ENCODE measurements at places on chromosomes 16 and 17.

- no peak for DNase-seq
Observed at GRCh38 chr17:48282303-48282702, 147.7 kb downstream of the SKAP1 start.

- DNase-seq, result no peak
Observed at GRCh38 chr16:735982-736453, 4.8 kb downstream of the CIAO3 start.

DNA sequence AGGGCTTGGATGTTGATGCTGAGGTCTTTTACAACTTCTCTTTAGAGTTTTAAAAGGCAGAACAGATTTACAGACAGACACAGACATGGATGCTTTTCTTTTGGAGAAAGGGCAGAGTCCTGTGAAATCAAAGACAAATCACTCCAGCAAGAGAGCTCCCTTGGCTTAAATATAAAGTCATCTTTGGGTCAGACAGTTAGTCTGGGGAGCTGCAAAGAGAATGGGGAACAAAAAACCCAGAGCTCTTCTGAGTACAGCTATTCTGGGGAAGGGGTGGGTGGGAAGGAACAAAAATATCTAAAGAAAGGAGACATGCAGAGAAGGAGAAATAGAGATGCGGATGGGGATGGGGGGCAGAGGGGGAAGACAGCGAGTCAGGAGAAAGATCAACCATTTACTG, 266.6 kb downstream of the XYLT1 start:
- DNase-seq, result peak; percentile 59

GRCh38 chr17:40349895-40350688, 14.4 kb downstream of the GJD3 start:
- DNase-seq, result no peak

- no peak for DNase-seq
Observed at GRCh38 chr16:11078812-11079459, 134.6 kb downstream of the CLEC16A start.

DNA sequence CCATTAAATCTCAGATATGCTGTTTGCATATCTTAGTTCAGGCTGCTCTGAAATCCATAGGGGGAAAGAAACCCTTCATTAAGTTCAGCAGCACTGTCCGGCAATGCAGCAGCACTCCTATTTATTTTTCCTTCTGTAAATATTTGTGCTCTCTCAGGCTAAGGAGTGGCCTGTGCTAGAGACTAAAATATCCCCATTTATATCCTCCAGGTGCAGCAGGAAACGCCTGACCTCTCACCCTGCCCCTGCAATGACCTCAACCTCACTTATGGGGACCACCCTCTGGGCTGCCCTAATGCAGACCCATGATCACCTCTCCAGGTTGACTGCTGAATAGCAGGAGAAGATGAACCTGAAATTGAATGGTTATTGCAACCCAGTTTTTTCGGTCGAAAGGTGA, 165.0 kb upstream of the ELAC2 start:
- DNase-seq, result no peak

- DNase-seq, result no peak
Observed at GRCh38 chr16:26643519-26643918, 423.2 kb upstream of the C16orf82 start.

DNA sequence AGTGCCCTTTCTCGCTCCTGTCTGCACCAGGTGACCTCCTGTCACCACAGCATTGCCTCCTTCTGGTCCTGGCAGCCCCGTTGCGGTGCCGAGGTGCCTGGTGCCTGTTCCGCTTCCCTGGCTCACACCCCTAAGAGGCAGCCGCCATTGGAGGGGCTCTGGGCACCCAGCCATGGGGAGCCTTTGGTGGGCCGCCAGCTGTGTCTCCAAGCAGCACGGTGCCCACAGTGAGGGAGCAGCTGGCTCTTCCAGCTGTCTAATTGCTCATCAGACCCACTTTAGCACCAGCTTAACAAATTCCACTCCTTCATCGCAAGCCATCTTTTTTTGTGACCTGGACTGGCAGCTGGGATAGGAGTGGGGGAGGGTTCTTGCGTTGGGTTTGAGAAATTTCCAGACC, 276.1 kb downstream of the SNX29 start:
- DNase-seq, result no peak

GRCh38 chr16:63983401-63983800, 1138.5 kb downstream of the CDH11 start:
- DNase-seq, result no peak

DNA sequence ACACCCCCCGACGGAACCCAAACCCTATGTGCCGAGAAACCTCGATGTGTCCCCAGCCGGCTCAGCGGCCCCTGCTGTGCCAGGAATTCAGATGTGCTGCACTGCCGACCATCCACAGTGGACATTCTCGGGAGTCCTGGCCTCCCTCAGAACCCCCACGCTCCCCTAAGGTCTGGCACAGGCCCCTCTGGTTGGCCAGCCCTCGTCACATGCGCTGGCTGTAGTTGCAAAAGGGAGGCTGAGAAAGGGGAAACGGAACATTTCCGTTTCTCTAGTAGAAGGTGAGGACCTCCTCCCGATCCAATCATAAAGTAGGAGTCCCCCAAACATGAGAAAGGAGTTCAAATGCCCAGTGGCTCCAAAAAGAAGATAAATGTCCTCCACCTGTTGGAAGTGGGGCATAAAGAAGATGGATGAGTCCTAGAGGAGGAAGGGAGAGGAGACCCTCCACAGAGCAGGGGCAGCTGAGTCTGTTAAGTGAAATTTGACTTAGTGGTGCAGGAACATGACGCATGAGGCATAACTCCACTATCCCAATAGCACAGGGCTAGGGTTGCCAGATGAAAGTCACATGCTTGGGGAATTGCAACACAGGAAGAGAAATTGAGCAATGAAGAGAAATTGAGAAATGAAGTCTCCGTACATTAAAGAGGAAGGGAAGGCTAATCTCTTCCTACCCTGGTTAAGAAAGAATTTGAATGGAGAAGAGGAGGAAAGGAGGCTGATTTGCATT, 49.3 kb upstream of the WSB1 start:
- peak; percentile 90 for DNase-seq

GRCh38 chr16:534856-535445, 7.4 kb downstream of the CAPN15 start:
- no peak for DNase-seq

DNA sequence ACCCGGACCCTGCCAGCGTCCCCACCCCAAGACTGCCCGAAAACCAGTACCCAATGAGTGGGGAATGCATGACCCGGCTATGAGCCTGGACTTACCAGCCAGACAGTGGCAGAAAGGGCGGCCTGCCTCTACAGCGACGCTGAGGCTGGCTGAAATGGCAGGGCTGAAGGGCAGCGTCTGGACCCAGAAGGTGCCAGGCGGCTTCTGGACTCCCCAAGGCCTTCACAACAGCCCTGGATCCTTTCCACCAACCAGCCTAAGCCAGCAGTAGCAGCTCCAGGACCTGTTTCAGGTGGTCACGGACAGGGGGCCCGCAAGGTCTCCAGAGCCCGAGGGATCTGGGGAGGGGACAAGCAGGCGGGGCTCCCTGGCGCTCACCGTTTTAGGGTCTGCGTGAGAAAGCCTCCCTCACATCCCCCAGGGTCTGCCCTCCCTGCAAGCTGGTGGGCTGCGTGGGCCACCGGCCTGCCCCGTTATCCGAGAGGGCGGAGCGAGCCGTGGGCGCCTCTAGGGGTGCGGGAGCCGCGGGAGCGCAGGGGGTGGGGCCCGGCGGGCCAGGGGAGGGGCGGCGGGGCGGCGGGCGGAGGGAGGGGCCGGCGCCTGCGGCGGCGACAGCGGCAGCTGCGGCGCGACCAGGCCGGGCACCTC, at the start of gene RIPOR1:
Gene RIPOR1 (plus strand): TSS at position 608 of the 648 bp plus-strand sequence. CDS start 9,618 bp downstream, outside the sequence.
- DNase-seq, result peak; percentile 21

- DNase-seq, result no peak
Observed at GRCh38 chr17:30831257-30831656, 509 bp upstream of the ATAD5 start.

DNA sequence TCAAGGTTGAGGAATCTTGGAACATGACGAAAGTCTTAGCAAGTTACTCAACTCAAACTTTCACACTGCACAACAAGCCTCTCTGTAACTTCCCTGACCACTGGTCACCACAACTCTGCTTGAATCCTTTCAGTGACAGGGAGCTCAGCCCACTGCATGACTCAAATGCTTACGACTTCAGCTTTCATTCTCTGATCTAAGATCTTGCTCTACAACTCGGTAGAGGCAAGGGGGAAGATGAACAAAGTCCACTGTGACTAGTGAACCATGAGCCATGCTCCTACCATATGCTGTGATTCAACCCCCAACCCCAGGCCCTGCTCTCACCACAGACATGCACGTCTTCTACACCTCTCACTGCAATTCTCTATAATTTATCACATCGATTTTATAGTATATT, 160.9 kb downstream of the SLC39A11 start:
- no peak for DNase-seq

DNA sequence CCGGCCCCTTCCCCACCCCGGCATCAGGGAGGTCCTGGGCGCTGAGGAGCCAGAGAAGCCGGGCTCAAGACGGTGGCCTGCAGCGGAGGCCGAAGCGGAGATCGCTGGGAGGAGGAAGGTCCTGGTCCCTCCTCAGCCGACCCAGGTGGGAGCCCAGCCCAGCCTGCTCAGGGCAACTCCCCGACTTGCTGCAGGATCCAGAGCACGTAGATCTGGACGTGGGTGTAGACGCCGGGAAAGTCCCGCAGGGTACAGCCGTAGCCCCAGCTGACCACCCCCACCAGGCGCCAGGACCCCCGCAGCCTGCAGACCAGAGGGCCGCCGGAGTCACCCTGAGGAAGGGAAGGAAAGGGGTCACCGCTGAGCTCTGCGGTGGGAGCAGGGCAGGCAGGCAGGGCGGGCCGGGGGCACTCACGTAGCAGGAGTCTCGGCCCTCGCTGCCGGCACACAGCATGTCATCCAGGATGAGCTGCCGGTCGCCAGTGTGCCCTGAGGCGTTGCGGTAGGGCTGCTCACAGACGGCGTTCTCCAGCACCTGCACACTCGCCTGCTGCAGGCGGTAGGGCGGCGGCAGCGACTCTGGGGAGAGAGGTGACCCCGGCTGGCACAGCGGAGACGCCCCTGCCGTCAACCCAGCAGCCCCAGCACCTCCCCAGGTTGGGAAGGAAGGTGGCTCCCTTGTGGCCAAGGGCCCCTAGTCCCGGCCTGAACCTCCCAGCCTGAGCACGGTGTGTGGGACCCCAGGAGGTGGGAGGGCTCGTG, 5.4 kb downstream of the TPSD1 start:
- no peak for DNase-seq

DNA sequence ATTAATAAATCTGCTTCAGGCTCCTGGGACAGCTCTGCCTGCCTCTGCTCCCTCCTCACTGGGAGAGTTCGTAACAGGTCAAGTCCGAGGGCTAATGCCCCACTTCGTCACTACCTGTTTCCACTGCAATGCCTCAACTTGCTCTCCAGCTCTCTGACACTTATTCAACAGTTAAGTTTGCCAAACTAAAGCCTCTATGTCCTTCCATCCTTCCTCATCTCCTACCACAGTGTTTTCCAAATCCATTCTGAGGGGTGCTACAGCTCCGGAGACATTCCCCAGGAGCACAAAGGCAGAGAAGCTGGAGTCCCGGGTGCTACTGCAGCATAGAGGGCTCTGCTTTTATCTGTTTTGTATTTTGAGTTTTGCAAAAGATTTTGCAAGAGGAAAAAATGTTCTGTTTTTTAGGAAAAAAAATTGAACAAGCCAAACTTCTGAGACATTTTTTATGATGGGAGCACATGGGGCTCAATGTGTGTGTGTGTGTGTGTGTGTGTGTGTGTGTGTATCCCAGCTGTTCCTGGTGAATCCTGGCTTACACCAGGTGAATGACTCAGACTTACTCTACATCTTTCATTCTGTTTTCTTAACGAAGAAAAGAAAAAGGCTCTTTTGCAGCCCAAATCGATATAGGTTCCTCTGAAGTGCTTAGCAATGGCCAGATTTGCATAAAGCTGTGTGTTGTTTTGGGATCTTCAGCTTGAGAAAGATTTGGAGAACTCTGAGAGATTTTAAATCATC, 46.1 kb upstream of the MYOCD start:
- DNase-seq, result no peak

DNA sequence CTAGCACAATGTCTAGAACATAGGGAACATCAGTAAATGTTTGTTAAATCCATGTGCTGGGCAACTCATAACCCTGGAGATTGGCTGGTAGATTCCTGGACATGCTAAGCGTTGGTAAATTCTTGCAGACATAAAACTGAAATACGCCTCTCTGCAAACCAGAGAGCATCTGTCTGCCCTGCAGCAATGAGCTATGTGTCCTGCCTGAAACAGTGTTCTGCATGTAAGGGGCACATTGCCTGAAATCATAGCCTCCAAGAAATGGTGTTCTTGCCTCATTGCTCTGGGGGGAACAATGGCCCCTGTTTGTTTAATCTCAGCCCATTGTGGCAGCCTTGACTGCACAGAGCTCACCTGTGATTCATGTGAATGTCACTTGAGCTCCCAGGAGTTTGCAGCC, 113.5 kb upstream of the CCL2 start:
- no peak for DNase-seq

- DNase-seq, result no peak
Observed at GRCh38 chr17:82720204-82720603, 3.7 kb downstream of the FN3KRP start.

GRCh38 chr17:9169116-9169515, 147.8 kb downstream of the NTN1 start:
- DNase-seq, result no peak

GRCh38 chr17:56866496-56866895, 32.5 kb downstream of the DGKE start:
- no peak for DNase-seq

DNA sequence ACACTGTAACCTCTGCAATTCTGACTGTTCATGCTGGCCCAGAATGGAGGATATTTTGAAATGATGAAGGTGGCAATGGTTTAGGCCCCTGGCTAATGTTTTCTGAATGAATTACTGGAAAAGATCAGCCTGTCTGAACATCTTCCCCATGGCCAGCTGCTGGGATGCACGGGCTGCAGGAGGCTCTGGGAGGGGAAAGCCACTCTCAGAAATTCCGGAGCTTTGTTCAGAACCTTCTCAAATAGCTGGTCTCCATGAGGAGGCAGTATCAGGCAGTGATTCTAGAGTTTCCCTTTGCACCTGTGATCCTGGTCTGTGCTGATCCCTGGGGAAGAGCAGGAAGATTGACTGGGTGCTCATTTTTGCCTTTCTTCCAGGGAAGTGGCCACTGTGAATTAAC, 5.0 kb downstream of the SLC6A2 start:
- no peak for DNase-seq

GRCh38 chr17:39801055-39801454, 63.1 kb downstream of the IKZF3 start:
- no peak for DNase-seq

GRCh38 chr16:68041783-68042182, 18.7 kb downstream of the DUS2 start:
- no peak for DNase-seq

DNA sequence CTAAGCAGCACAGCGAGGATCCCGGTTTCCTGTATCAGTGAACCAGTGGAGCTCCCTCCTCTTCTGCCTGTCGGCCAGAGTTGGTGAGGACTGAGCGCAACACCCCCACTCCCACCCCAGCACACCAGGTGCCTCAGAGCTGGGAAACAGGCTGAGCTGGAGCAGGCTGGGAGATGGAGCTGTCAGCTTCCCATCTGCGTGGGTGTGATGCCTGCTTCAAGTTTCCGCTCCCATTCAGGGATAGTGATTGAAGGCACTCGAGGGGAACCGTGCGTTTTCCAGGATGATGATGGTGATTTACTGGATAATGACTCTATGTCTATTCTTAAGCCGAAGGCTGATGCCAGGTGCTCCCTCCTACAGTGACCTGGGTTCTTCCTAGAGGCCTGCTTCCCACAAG, 144.5 kb downstream of the TMEM132E start:
- DNase-seq, result no peak

- DNase-seq, result no peak
Observed at GRCh38 chr17:57938061-57938502, 17.1 kb downstream of the CUEDC1 start.
